ENCODE measurements at places on chromosomes 6 and 20. TPM values are rescaled to one million over a fixed set of nuclear protein-coding genes. Genes with fewer than 3 reads are reported as not detected.

Gene DYNLT2
- 2.4 TPM for total RNA-seq

Gene PSORS1C2
- total RNA-seq = not detected

Gene ARMC12
- 4.9 TPM for total RNA-seq

Gene COL19A1
- 0.18 TPM for total RNA-seq

Gene ATP9A
- total RNA-seq = 79.1 TPM

Data from mesothelial cell of epicardium (in vitro differentiated cells).